ENCODE measurements at places on chromosomes 1 and 21.

- DNase-seq, result no peak
Measured at GRCh38 chr1:7478142-7478790, 292.8 kb upstream of the VAMP3 start.

DNA sequence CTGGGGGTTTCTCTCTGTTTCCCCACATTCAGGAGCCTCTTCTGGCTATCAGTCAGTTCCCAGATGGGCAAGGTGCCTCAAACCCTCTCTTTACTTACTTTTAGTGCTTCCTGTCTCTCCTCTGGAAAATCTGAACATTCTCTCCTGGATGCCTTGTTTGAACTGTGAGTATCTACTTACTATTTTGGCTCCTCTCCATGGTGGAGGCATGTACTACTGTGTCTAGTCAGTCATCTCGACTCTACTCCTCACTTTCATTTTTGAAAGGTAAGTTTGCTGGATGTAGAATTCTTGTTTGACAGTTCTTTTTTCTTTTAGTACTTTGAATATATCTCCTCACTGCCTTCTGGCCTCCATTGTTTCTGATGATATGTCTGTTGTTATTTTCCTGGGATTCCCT, 70.9 kb upstream of the FAM78B start:
- DNase-seq, result no peak

- DNase-seq, result no peak
Measured at GRCh38 chr1:115073298-115074087, 15.8 kb downstream of the TSPAN2 start.

- no peak for DNase-seq
Measured at GRCh38 chr1:103365860-103366569, 159.5 kb upstream of the RNPC3 start.

GRCh38 chr1:100713626-100714025, 5.9 kb upstream of the VCAM1 start:
- peak; percentile 33 for DNase-seq

DNA sequence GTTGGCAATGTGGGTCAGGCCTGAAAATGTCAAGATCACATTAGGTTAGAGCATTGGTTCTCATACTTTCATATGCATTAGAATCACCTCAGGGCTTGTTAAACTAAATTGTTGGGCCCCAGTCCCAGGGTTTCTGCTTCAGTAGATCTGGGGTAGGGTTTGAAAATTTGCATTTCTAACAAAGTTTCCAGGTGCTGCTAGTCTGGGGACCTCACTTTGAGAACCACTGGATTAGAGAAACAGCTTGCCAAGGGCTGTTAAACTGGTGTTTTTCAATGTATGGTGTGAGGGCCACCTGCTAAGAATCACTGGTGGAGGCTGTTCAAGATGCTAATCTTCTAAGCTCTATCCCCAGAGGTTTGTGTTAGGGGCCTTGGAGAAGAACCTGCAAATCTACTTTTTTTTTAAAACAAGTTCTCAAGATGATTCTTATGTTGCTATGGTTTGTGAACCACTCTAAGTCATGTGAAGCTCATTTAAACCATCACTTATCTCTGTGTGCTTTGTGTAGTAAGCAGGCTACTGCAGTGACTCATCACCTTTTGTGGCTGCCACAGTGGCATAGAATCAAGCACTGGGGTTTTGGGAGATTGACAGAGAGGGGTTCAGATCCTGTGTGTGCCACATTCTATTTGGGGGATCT, 152.2 kb downstream of the S1PR1 start:
- no peak for DNase-seq
